ENCODE measurements at places on chromosomes 6 and 20.

DNA sequence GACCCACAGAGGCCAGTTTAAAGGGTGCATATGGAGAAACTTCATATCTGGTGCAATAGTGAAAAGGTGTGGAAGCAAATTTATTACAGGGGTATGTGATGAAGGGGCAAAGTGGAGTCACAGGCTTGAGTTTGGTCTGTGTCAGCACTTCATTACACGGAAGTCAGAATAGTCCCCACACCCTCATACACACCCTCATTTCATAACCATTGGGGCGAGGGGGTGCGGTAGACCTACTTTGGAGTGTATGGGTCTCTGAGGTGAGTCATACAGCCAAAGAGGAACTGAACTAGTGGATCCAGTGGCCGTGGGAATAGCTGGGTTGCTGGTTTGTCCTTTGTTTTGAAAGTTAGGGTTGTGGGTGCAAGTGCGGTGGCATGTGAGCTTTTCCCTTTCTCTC, 3.3 kb downstream of the TM9SF4 start:
- no peak for DNase-seq

GRCh38 chr6:17551383-17551958, 48.6 kb upstream of the FAM8A1 start:
- no peak for DNase-seq

GRCh38 chr6:100335991-100336390, 128.7 kb downstream of the SIM1 start:
- DNase-seq = no peak

DNA sequence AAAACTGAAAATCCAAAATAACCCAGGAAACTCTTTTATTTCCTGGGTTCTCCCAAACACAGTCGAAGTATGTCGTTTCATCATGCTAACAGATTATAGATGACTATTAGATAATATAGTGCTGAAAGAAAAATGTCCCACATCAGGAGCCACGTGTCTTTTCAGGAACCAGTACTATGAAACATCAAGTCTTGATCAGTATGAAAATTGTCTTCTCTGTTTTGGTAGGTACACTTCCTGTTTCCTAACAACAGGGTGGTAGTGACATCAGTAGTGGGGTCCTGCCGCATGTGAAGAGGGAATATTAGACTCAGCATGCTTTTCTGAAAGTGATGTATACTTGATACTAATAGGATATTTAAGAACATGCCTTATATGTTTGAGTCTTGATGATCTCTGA, 136.7 kb downstream of the HIVEP1 start:
- DNase-seq = no peak

- DNase-seq = no peak
Measured at GRCh38 chr6:84425971-84426705, 198.7 kb upstream of the CEP162 start.

DNA sequence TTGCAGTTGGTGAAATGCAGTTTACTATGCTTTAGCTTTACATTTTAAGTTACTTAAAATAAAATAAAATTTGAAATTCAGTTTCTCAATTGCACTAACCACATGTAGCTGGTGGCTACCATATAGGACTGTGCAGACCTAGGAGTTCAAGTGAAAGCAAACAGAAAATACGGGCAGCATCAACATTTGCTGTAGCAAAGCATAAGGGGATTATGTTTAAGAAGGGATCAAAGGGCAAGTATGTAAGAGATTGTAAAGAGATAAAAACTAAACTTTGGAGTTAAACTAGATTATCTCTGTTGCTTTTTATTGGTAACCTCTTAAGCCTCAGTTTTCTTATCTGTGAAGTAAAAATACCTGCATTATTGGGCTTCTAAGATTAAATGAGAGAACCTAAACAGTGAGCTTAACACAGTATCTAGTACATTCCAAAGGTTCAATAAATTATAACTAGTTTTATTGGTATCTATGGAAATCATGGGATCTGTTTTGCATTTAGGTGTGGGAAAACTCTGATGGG, 81.2 kb downstream of the SPTLC3 start:
- no peak for DNase-seq

DNA sequence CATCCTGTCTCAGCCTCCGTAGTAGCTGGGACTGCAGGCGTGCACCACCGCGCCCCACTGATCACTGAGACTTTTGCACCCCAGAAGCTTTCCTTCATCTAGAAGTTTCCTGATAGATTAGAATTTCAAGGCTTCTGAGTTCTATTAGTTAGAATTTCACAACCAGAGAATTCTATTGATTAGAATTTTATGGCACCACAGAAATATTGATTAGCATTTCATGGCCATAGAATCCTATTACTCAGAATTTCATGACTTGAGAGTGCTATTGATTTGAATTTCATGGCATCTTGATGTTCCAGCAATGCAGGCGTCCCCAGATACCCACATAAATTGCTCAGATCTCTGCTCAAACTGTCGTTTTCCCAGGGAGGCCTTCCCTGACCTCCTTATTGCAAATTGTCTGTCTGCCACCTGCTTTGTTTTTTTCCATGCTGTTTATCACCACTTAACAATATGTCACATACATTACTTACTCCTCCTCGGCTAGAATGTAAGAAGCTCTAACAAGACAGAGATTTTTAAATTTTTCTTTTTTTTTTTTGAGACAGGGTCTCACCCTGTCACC, 16.9 kb upstream of the CBFA2T2 start:
- DNase-seq = no peak

- DNase-seq = no peak
Measured at GRCh38 chr6:44294832-44295791, 18.0 kb downstream of the AARS2 start.

GRCh38 chr6:139920027-139920775, 545.8 kb upstream of the CITED2 start:
- no peak for DNase-seq

GRCh38 chr20:63833776-63834490, 2.9 kb upstream of the ZBTB46 start:
- no peak for DNase-seq
